ENCODE measurements at places on chromosomes 7 and 10.
A peak's percentile ranks its signal among the peaks of the same experiment; 100 is the strongest.

- no peak for DNase-seq
Observed at GRCh38 chr7:50146692-50147091, 53.6 kb upstream of the ZPBP start.

- no peak for DNase-seq
Observed at GRCh38 chr10:72329290-72330068, 25.2 kb downstream of the DNAJB12 start.

DNA sequence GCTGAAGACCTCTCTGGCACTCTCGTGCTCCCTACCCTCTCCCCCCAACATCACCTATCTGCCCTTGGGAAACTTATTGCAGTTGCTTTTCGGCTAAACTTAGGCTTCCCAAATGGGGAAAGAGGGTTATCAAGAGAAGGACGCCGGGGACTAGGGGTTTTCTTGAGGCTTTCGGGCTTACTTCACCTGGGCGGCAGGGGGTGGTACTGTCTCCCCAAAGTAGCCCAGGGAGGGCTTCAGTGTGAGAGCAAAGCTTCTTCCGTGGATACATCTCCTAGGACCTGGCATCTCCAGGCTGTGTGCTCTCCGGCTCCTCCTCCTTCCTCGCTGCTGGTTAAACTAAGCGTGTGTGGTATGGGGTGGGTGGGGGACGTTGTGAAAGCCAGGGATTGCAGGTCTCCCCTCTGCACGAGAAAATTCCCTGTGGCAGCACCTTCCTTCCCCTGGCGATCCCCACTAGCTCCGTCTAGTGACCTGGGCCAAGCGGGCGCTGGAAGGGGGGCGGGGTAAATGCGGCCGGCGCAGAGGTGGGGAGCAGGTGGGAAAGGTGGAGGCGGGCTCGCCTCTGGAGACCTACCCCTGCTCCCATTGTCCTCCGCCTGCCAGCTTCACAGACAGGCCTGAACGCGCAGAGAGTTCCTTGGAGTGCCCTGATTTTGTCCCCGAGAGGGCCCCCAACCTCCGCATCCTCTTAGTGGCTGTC is 1.1 kb downstream of the PLXDC2 start:
- DNase-seq: no peak

GRCh38 chr7:2812831-2813230 is 31.3 kb downstream of the GNA12 start:
- no peak for DNase-seq

DNA sequence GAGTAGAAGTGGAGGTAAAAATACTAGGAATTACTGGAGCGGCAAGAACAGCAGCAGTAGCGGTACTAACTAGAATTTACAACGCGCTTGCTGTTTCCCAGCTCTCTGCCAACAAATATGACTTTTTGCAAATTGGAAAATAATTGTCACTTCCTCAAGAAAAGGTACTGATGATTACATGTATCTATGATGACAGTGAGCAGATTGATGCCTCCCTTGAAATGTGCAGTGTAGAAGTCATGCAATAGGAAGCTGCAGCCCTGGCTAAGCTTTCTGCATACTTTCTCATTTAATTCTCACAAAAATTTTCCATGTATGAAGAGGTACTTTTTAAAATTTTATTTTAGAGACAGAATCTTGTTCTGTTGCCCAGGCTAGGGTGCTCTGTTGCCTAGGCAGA is 49.9 kb downstream of the ANK3 start:
- no peak for DNase-seq

DNA sequence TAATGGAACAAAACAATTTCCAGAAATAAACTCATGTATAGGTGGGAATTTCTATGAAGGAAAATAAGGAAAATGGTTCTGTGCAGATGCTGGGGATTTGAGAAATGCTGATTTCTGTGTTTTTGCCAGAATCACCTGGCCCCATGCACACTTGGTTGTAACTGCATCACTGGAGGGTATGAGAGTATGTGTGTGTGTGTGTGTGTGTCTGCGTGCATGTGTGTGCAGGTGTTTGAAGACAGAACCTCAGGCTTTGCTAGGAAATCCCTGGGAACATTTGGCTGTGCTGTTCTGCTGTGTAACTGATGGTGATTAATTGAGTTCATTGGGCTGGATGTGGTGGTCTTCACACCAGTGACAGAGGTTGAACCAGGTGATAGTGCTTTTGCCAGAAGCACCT is 141.6 kb downstream of the CAMK1D start:
- no peak for DNase-seq

- DNase-seq: no peak
Observed at GRCh38 chr7:101363196-101363733, 590 bp downstream of the COL26A1 start.

- no peak for DNase-seq
Observed at GRCh38 chr10:14658331-14659127, 116.2 kb downstream of the FAM107B start.

- no peak for DNase-seq
Observed at GRCh38 chr10:76404531-76404930, 973.1 kb downstream of the LRMDA start.

DNA sequence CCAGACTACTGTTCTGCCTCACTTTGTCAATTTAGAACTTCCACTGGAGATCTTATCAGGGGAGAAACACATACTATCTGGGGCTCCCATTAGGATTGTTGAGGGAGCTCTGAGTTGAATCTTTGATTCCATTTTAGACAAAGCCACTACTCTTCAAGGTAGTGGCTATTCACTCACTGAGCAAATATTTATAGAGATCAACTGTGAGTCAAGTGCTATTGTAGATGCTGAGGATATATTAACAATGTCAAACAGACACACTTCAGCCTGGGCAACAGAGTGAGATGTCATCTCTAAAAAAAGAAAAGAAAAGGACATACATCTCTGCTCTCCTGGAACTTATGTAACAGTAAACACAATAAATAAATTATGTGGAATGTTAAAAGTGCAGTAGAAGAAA is 315.3 kb downstream of the PTEN start:
- no peak for DNase-seq

DNA sequence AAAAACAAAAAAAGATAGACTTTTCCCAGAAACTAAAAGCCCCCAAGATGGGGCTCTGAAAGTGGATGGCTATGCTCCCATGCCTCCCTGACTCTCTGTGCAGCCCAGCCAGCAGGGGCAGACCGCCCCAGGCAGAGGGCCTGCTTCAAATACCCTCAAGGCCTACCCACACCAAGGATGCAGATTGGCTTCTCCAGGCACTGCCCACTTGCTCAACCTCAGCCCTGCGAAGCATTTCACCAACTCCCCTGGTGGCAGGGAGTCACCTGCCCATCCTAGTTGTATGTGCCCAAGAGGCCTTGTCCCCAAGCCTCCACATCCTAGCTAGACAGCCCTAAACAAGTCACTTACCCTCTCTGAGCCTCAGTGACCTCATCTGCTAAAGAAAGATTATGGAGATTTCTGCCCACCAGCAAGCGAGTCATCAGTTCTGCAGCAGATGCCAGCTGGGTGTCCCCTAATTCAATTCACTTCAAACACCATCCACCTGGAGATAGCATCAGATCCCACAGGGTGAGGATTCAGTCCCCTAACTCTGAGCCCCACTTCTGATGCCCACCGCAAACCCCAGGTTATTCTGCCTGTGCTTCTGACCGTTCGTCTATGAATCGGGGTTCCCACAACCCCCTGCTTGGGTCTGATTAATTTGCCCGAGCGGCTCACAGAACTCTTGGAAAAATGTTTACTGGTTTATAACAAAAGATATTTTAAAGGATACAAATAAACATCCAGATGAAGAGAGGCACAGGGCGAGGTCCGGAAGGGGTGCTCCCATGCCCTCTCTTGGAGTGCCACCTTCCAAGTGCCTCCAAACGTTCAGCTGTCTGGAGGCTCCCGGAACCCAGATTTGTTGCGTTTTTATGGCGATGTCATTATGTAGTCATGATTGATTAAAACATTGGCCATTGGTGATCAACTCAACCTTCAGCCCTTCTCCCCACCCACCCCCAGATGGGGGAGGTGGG is 18.6 kb upstream of the ZMIZ1 start:
- peak; percentile 45 for DNase-seq

DNA sequence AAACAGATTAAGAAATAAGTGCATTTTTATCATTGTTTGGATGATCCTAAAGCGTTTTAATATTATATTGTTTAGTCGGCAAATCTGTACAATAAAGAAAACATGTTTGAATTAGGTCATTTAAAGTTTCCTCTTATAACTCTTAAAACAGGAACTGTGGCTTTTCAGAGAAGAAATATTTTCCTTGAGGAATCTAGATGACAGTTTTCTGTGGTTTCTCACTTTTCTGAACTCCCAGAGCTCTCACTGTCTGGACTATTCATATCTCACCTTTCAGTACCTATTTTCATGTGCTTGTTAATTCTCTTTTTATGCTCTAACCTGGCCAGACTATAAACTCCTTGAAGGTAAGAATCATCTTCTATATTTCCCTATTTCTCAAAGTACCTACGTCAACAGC is 135.1 kb downstream of the CHN2 start:
- DNase-seq: no peak

DNA sequence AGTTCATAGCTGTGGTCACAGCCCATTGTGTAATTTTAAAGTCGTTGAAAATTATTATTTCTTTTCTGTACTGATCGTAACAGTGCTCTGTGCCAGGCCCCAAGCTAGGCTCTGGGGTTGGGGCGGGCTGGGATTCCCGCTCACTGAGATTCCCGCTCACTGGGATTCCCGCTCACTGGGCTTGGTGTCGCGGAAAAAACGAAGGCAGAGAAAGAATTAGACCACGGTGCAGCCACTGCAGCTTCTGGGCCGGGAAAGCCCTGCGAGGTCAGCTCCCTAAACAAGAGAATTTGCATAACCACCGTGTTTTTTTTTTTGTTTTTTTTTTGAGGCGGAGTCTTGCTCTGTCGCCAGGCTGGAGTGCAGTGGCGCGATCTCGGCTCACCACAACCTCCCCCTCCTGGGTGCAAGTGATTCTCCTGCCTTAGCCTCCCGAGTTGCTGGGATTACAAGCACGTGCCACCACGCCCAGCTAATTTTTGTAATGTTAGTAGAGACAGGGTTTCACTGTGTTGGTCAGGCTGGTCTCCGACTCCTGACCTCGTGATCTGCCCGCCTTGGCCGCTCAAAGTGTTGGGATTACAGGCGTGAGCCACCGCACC is 31.2 kb downstream of the FOXK1 start:
- DNase-seq: no peak

DNA sequence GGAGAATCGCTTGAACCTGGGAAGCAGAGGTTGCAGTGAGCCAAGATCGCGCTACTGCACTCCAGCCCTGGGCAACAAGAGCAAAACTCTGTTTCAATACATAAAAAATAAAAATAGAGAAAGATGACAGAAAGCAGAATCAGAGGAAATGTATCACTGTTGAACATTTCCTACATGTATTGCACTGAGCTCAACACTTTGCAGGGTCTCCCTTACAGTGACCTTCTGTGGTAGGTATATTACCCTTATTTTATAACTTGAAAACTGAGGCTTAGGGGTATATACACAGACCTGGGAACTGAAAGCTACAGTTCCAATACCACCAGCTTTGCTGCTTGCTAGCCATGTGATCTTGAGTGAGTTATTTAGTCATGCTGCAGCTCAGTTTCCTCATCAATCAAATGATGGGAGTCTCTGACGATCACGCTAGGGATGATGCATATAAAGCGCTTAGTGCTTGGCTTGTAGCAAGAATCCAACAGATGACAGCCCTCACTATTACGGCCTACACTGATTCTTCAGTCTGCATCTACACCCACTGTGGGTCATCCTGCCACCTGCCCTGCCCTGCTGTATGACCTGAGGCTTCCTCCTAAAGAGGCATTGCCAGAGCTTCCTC is 99.0 kb downstream of the PDE1C start:
- no peak for DNase-seq
